ENCODE measurements at places on chromosomes 6 and 20.

- peak; percentile 63 for DNase-seq
Measured at GRCh38 chr6:157379656-157380457, 1.1 kb upstream of the ZDHHC14 start.

GRCh38 chr6:166697113-166697512 is 70.1 kb upstream of the RPS6KA2 start:
- no peak for DNase-seq

DNA sequence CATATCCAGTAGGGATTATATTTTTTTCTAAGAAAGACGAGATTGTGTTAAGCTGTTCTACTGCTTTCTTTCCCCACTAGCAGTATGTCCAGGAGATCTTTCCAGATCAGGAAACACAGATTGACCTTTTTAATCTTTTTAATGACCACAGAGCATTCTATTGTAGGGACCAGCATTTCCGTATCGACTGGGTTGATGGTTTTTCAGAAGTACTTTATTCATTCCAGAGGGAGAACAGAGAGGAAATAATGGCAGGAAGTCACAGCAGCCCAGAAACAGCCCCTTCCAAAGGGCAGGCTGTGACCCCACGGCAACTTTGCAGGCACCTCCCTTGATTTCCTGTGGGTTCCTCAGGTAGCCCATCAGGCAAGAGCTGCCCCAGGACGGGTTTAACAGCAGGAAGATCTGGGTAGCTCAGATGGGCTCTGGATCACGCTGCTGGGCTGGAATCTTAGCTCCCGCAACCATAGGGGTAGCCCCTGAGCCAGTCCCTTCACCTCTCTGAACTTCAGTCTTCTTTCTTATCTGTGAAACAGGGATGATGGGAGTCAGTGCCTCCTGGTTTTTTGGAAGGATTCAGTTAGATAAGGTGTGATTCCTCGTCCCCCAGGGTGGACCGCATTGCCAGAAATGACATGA is 23.8 kb upstream of the CHMP4B start:
- DNase-seq, result no peak

DNA sequence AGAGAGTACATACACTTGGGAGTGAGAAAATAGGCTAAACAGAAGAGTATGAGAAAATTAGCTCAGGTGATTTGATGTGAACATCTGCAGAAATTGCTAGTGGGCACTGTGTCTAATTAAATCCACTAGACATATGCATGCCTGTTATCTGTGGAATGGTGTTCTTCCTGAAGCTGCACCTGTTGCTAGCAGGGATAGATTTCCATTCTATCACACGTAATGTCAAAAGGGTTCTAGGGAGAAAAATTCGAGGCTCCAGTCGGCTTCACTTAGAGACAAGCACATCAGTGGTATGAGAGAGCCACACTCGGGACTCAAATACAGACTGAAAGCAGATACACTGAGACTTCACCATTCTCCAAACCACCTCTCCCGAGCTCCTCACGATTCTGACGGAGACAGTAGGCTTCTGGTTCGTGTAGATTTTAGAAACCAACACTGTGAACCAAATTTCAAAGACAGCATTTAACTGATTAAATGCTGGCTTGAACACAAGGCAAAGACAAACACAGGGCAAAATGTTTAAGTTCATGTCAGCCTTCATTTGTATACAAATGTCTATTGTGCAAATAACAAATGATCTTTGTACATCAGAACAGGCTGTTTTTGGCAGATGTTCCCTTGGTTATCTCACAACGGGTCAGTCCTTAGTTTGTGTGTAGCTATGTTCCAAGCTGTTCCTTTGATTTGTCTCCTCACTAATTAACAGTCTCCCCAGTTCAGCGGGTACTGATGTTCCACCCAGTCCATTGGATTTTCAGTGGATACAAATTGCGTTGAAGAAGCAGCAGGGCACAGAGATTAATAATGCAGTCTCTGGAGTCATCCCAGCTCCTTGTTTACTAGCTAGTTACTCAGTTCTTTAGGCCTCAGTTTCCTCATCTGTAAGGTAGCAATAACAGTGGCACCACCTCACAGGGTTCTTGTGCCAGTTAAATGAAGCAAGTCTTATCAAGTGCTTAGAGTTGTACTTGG is 131.0 kb upstream of the IFNGR1 start:
- DNase-seq, result no peak

- no peak for DNase-seq
Measured at GRCh38 chr6:155177363-155177961, 86.4 kb upstream of the CLDN20 start.

- no peak for DNase-seq
Measured at GRCh38 chr20:54650052-54650719, 174.8 kb downstream of the DOK5 start.

DNA sequence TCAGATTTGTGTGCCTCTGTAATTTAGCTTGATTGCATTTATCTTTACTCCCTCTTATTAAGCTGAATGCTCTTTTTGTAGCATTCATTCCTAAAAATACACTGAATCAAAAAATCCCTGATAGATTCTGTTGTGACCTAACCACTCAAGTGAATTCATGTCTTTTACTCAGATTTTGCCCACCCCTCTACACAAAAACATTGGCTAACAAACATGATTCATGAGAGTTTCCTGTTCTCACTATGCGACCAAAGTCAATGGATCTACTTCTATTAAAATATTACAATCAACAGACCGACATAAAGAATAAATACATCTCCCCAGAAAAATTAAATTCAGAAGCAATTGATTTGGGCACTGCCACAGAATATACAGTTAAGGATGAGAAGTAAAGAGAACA is 99.5 kb upstream of the THEMIS start:
- no peak for DNase-seq

DNA sequence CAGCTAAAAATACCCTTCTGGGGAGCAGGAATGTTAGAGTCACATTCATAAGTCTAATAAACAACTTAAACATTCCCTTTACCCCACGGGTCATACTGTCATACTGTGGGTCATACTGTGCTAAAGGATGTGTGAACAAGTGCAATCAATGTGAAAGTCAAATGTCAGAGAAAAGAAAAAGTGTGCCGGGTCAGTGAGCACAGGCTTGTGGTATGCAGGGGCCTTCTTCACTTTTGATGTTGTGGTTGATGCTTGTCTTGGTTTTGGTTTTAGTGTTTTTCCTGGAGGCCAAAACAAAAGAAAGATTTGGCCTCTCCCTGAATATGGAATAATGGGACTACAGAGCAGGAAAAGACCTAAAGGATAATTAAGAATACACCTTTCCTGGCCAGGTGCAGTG is 267.9 kb upstream of the PLN start:
- no peak for DNase-seq

DNA sequence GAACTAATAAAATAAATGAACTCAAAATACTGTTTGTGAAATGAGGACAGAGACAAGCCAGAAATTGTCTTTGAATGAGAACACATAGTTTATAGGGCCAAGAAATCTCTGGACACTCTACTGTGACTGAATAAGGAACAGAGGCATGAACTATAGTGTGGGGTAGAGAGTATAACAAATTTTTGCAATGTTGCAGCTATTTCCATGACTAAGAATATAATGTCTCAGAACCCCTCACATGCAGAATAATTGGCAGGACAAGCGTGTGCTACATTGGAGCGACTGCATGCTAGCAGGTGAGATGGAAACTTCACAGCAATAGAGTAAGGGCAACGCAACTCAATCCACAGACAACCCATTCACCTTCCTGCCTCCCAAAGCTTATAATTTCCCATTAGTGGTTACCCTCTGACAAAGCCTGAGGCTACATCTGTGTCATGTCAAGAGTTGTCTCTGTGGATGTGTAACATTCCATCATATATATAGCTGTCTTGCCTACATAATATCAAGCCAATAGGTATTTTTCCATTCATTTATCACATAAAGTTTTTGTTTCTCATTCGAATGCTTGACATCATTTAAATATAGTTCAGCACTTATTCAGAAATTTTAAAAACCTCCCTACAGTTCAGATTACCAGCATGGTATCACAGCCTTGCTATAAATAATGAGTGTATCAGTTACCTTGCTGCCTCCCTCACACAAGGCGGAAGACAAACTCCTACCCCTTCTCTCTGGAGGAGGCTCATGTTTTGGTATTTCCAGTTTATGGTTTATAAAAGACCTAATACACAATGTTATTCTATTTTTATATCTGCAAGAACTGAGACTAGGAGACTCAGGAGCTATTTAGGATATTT is 47.9 kb upstream of the ECHDC1 start:
- DNase-seq, result no peak

- no peak for DNase-seq
Measured at GRCh38 chr6:39091220-39091619, 23.8 kb downstream of the SAYSD1 start.

- DNase-seq, result no peak
Measured at GRCh38 chr6:71114544-71114943, 157.7 kb upstream of the B3GAT2 start.

DNA sequence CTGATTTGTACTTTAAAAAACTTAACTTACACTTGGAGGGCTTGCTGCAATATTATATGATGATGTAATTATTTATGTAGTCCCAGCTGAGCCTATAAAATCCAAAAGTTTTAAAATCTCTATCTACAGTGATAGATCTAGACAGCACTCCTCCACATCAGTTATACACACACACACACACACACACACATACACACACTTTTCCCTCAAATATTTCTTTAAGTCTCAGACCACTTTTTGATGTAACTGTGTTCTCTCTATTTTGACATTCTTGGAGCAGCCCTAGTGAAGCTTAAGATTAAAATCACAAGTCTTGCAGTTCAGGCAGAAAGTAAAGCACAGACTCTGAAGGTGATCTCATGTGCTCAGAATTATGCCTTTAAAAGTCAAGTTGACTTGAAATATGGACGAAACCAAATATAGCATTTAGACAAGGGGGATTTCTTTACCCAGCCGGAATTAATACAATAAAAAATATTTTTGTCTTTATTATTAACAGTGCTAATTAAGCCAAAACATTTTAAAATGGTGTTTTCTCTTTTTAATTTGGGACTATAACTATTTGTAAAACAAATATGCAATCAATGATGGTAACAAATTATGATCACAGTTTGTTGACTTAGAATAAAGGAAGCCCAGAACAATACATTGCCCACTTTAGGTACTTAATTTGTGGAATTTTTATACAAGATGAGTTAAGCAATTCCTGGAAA is 63.5 kb upstream of the TMEM30A start:
- DNase-seq, result no peak

- DNase-seq, result no peak
Measured at GRCh38 chr6:166908811-166909210, 47.5 kb downstream of the RNASET2 start.

- DNase-seq, result no peak
Measured at GRCh38 chr20:15036948-15037347, 699.5 kb upstream of the FLRT3 start.

DNA sequence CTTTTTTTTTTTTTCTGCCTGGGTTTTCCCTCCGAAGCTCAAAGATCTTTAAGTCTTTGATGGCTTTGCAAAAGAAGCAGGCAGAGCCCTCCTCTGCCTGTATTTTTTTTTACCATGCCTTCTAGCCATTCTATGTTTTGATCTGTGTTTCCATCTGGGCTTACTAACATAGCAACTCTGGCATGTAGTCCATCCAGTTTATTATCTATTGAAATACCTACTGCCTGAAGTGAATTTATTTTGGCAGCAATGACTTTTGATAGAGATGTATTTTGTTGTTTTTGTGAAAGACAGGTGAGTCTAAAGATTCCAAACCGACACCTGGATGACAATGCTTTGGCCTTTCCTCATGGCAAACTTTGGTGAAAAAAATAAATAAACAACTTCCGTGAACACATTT is 1157.7 kb upstream of the MAP3K7 start:
- no peak for DNase-seq

DNA sequence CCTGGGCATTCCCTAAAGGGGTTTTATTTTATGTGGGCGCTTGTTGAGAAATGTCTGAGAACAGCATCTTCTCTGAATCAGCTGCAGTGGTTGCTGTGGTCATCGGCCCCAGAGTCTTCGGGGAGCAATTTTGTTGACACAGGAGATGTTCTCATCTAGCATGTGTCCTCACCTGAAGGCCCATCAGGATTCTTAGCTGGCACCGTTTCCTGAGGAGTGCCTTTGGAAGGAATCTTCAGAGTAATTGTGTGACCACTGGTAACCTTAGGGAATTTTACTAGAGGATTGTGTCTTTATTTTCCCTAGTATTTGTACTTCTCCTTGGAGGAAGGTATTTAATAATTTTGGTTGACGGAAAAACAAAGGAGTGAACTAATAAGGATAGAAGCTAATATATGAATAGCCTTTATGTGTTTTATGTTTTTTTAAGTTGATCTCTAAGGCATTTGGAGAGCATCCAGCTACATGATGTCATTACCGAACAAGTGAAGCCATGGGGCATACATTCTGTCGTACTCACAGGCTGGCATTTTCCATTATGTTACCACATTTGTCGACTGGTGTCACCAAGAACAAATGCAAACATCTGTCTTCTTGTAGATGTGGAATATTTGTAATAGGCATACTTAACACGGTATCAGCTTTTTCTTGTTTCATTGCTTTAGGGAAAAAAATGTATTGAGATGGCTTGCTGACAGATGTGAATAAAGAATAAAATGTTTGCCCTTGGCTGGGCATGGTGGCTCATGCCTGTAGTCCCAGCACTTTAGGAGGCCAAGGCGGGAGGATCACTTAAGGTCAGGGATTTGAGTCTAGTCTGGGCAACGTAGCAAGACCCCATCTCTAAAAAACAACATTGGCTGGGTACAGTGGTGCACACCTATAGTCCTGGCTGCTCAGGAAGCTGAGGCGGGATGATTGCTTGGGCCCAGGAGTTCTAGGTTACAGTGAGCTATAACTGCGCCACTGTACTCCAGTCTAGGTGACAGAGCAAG is 41.9 kb downstream of the TULP4 start:
- DNase-seq, result no peak

DNA sequence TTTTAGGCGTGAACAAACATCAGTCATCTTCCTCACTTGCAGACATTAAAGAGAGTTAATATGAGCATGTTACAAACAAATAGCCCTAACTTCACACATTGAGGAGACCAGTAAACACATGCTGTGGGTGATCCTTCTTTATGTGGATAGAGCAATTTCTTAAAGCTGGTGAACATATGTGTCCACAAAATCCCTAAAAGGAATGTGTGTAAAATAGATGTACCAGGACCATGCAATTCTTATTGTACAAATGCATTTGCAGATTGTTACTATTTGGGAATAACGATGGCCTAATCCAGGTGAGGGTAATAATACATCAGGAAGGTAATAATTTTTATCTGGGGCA is 228.9 kb downstream of the ALDH8A1 start:
- DNase-seq, result no peak

- DNase-seq, result no peak
Measured at GRCh38 chr20:45359069-45359405, 3.9 kb upstream of the SYS1 start.

Measured in activated CD8-positive, alpha-beta memory T cell treated with anti-CD3 and anti-CD28 coated beads for 48 hours (primary cell).